Activated CD8-positive, alpha-beta memory T cell treated with anti-CD3 and anti-CD28 coated beads, Interleukin-2, amount 10 ng/mL, durations not matched to agents 7 days and 5 days (primary cell): ENCODE measurements at places on chromosomes 2 and 18. TPM values are rescaled to one million over a fixed set of nuclear protein-coding genes. Genes with fewer than 3 reads are reported as not detected.

Gene CCDC150
- total RNA-seq = 18.6 TPM

Gene NR4A2
- total RNA-seq = 14.8 TPM

Gene RAB27B
- 3.5 TPM for total RNA-seq

Gene MC5R
- 0.12 TPM for total RNA-seq

Gene FTCDNL1
- 2.8 TPM for total RNA-seq

Gene CAPN14
- total RNA-seq = 0.33 TPM

Gene TUBA4B
- total RNA-seq = not detected

Gene NAT8
- not detected for total RNA-seq

Gene SLC9A2
- not detected for total RNA-seq

- no peak for DNase-seq
Observed at GRCh38 chr2:30481323-30481800, 34.3 kb downstream of the LCLAT1 start.

DNA sequence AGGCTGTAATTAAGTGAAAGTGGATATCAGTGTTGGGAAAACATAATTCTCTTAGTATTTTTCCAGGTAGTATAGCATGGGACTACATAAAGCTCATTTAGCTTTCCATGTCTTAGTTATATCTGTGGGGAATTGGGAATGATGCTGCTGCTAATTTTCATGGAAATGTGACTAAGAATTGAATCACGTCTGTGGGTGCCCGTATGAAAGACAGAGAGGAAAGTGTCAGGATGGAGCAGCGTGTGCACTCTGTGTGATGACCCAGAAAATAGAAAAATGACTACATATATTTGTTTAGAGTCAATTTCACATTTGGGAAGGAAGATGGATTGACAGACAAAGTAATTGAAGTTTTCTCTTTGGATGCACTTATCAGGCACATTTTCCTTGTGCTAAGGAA is 212.1 kb downstream of the PTPRM start:
- no peak for DNase-seq

DNA sequence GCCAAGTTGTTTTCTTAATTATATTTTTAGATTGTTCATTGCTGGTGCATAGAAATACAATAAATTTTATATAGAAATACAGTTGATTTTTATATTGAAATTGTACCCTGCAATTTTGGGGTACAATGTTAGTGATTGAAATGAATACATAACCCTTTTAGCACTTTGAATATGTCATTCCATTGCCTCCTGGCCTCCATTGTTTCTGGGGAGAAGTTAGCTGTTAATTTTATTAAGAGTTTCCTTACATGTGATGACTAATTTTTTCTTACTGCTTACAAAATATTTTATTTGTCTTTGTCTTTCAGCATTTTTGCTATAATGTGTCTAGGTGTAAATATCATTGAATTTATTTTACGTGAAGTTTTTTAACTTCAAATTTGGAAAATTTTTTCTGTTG is 176.5 kb upstream of the DCC start:
- no peak for DNase-seq

GRCh38 chr2:64568836-64569235 is 44.7 kb downstream of the AFTPH start:
- no peak for DNase-seq

DNA sequence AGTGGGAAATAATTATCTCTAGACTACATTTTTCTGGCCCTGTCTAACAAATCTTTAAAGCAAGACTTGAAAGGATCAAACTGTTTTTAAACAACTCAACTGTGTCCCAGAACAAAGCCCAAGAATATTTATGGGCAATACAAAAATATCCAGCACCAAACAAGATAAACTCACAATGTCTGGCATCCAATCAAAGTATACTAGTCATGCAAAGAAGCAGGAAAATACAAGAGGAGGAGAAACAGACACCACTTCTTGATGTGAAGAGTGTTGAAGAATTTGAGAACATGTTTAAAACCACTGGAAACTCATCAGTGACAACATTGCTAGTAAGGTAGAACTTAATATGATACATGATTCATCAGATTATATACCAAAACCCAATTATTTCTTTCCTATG is 66.1 kb upstream of the CDC42EP3 start:
- no peak for DNase-seq

DNA sequence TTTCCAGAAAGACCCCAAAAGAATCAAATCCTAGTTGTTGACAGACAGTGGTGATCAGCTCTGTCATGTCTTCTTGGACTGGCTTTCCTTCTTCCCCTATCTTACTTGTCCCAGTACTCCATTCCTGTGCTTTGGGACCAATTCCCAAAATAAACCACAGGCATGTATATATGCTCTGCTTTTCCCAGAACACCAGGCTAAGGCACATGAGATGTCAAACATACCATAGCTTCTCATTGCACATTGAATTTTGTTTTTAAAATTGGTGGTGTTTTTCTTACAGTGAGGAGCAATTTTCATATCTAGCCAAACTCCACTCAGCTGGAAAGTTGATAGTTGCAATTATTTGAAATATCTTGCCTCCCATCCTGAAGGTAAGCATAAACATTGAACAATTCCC is 88.9 kb upstream of the RGPD4 start:
- DNase-seq = no peak

- no peak for DNase-seq
Observed at GRCh38 chr2:175872005-175872348, 130.1 kb downstream of the LNPK start.

- no peak for DNase-seq
Observed at GRCh38 chr2:193869564-193869963, 1674.8 kb upstream of the TMEFF2 start.

DNA sequence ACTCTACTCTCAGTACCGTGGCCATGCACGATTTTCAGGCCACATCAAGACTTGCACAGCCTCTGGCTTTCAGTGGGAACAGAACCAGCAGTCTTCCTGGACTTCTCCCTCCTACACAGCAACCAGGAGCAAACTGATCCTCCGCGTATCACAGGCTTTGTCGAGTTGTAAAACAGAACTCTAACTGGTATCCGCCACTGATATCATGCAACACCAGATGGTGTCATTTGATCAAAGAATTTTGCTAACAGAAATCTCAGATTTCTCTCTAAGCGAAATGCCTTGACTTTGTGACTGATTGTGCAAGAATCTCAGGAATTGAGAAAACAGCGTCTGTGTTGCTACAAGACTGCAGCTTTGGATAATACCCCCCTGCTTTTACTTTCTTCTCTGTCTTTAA is 85.7 kb downstream of the COPS8 start:
- DNase-seq = no peak

DNA sequence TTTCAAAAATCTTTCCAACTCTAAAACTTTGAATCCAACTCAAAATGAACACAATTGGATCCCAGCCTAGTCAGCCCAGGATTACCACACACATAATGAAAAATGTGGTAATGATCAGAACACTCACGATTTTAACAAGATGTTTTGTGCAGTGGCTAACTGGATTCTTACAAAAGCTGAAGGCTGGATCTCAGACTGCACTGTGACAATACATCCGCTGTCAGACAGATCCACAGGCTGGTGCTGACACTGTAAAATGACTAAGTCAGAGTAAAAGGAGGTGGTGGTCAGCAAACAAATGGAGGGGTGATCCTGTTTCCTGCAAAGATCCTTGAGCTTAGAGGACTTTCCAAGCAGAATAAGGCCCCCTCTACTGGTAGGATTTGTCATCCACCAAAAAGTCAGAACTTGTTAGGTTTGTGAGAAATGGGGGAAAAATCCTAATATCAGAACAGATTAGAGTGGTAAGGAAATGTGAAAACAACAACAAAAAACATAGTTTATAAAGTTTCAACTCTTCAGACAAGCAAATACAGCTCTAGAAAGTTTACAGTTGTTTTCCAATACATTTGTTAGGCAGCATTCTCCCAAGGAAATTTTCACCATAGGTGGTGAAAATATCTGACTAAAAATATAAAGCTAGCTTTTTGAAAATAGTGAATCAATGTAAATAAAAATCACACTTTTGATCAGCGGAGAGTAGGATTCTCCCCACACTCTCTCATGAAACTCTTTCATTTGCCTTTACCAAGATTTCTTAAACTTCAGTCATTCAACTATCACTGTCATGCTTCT is 211.9 kb downstream of the AGPS start:
- no peak for DNase-seq

- DNase-seq = no peak
Observed at GRCh38 chr18:69774831-69775230, 172.8 kb downstream of the CD226 start.

DNA sequence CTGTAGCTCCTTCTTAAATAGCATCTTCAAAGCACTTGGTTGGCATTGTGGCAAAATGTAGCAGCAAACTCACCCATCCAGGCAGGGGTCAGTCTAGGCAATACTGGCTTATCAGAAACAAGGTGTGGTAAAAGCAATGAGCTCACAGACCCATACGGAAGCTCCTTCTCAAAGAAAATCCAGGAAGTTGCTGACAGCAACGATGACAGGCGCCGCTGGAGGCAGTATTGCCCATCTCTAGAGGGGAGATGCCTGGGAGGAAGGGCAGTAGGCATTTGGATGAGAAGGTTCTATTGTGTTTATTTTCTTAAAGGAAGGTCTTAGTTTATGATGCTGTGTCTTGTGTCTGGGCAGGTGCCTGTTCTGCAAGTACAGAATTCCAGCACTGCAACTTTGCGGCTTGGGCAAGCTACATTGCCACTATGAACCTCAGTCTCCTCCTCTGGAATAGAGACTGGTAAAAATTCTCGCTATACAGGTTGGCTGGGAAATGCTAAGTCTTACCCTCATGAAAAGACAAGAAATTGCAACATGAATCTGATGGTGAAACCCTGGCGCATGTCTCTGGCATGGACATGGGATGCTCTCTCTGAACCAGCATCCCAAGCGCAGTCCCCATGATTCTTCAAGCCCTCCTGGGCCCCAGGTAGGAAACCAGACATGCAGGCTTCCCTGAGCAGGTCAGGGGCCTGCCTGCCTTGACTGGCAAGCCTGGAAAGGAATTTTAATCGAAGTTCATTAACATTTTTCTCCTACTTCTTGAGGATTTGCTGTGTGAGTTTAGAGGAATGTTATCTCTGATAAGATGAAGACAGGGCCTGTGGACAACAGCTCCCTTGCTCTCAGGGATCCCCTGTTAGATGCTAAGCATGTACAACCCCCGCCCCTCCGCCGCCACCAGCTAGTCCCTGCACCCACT is 156.0 kb downstream of the TFCP2L1 start:
- peak; percentile 50 for DNase-seq

DNA sequence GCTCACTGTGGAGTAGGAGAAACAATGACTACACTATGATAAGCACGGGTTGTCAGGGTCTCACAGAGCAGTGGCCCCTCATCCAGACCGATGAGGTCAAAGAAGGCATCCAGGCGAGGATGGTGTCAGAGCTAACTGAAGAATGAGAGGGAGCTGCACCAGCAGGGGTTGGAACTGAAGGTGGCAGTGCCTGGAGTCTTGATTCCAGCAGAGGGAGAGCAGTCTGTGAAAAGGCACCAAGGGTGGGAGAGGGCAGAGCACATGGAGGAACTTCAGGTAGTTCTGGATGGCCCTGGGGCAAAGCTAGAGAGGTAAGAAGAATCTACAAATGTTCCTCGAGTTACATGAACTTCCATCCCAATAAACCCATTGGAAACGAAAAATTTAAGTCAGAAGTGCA is 12.6 kb downstream of the ELMOD3 start:
- DNase-seq = no peak

- DNase-seq = no peak
Observed at GRCh38 chr18:62287781-62288664, 37.1 kb upstream of the TNFRSF11A start.

DNA sequence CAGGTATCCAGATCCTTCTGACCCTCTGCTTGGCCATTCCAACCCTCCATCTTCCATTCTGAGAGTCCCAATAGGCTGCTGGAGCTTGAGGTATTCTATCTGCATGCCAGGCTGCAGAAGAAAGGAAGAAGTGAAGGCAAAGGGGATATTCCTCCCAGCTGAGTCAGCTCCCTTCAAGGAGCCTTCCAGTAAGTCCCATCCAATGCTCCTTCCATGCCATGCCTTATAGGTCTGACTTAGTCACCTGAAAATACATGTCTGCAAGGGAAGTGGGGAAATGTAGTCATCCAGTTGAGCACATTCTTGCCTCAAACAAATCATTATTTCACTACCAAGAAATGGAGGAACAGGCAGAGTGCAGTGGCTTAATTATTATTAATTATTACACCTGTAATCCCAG is 464.6 kb downstream of the CNTNAP5 start:
- DNase-seq = no peak

- DNase-seq = no peak
Observed at GRCh38 chr2:71604726-71605120, 151.4 kb downstream of the DYSF start.

DNA sequence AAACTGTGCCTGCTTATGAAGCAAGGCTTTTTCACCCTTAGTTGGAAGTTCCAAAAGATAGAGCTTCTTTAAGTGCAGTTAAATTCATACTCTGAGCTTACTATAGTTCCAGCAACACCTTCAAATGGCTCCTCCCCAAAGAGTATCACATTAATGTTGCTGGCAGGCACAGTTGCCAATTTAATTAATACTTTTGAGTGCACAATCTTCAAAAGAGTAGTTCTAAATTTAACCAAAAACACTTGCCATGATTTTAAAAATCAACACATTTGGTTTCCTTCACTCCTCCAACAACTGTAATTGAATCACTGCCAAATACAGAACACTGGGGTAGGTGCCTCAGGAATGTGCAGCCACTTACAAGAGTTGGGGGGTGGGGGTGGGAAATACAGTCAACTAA is 150.6 kb upstream of the UBE2E3 start:
- DNase-seq = no peak

GRCh38 chr2:81894451-81894990 is 1590.0 kb upstream of the LRRTM1 start:
- DNase-seq = no peak

DNA sequence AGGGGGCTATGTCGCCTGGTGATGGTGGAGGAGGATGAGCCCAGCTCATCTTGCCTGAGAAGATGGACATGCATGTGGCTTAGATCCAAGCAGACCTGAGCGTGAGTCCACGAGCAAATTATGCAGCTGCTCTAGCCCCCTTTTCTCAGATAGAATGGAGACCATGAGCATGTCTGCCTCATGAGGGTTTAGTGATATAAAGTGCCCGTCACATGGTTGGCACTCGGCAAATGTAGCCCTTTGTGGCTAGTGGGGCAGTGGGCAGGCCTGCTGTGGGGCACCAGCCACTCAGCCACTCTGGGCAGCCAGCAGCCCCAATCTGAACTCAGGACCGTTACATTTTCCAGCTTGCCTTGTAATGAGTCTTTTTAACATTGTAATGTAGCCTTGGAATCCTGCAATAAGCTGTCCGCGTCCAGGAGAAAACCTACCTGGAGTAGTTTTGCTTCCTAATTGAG is 92.1 kb upstream of the HS6ST1 start:
- DNase-seq = peak; percentile 16

GRCh38 chr2:218985325-218986091 is 524 bp upstream of the FEV start:
- no peak for DNase-seq
